ENCODE measurements at places on chromosomes 7 and 10.

DNA sequence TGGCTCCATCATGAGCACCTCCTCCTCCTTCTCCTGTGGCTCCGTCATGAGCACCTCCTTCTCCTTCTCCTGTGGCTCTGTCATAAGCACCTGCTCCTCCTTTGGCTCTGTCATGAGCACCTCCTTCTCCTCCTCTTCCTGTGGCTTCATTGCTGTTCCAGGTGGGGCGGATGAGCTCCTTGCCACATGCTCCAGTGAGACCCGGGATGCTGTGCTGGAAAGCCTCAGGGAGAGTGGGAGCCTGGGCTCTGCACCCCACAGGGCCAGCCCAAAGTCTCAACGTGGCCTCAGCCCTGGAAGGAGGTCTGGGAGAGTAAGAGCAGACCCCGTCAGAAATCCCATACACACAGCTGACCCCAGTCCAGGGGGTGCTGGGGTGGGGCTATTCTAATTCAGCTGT, 380.7 kb downstream of the TCERG1L start:
- DNase-seq: no peak

DNA sequence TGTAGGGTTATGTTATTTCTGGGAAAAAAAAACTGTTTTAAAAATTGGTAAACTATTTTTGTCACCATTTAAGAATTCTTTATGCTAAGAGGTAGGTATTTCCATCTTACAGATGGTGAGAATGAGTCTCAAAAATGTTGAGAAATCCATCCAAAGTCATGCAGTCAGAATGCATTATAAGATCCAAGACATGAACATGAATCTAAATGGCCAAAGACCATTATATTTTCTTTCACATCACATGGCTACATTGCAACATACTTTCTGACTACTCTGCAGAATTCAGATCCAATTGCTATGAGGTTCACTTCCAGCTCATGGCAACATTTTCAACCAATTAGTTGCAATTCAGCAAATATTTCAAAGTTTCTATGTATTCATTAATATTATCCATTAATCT, 181.2 kb downstream of the TWIST1 start:
- no peak for DNase-seq

DNA sequence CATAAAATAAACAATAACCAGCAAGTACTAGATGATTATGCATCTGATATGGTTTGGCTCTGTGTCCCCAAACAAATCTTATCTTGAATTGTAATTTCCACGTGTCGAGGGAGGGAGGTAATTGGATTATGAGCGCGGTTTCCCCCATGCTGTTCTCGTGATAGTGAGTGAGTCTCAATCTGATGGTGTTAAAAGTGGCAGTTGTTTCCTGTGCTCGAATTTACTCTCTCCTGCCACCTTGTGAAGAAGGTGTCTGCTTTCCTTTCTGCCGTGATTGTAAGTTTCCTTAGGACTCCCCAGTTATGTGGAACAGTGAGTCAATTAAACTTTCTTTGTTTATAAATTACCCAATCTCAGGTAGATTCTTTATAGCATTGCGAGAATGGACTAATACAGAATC, 15.1 kb downstream of the CNTNAP2 start:
- no peak for DNase-seq

GRCh38 chr7:4273566-4274230, 408.4 kb upstream of the FOXK1 start:
- no peak for DNase-seq

Measured in left hindlimb (tissue), 1 donor.